Neural crest cell (in vitro differentiated cells): ENCODE measurements at places on chromosomes 2 and 18. TPM values are rescaled to one million over a fixed set of nuclear protein-coding genes. Genes with fewer than 3 reads are reported as not detected.

GRCh38 chr2:150997066-150997465, 264.6 kb downstream of the RBM43 start:
- DNase-seq, result no peak

DNA sequence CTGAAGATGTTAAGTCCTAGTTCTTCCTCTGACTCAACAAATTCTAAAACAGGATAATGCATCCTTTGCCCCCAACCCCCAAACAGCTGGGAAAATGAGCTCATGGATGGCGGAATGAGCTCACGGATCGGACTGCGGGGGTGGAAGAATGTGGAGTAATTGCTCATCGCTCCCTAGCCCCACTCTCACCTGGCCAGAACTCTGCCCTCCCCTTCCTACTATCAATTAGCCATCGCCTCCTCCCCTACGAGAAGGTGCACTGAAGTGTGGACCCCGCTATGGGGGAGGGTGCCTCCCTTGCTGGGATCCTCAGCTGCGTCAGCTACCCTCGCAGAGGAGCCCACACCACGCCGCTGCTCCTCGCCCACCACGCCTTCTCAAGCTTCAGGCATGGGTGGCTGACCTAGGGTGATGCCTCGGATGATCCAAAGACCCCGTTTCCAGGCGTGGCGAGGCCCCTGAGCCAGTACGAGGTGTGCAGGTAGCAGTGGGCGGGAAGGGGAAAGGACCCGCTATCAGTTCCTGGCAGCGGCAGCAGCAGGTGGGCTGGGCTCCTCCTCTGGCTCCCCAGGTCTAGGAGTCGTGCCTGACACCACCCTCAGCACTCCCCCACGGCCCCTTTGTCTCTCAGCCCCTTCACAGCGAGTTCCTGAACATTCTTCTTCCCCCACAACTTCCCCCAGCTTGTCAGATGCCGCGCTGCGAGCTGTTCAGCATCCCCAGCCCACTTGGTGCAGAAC, 82.1 kb upstream of the POMC start:
- no peak for DNase-seq

DNA sequence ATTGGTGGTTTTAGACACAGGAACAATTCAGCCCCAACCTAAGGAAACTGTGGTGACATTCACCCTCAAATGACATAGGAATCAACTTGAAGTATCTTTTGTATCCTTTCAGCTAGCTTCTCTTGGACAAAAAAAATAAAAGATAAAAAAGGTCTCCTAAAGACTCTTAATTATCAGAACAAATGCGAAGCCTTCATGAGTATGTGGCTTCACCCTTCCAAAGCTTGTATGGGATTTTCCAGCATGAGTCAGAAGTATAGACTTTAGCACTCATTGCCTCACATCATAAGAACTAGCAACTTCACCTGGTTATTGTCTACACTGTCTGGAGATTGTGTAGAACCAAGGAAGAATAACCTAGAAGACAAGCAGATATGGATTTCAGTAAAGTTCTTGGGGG, 135.4 kb downstream of the LAMA3 start:
- no peak for DNase-seq

DNA sequence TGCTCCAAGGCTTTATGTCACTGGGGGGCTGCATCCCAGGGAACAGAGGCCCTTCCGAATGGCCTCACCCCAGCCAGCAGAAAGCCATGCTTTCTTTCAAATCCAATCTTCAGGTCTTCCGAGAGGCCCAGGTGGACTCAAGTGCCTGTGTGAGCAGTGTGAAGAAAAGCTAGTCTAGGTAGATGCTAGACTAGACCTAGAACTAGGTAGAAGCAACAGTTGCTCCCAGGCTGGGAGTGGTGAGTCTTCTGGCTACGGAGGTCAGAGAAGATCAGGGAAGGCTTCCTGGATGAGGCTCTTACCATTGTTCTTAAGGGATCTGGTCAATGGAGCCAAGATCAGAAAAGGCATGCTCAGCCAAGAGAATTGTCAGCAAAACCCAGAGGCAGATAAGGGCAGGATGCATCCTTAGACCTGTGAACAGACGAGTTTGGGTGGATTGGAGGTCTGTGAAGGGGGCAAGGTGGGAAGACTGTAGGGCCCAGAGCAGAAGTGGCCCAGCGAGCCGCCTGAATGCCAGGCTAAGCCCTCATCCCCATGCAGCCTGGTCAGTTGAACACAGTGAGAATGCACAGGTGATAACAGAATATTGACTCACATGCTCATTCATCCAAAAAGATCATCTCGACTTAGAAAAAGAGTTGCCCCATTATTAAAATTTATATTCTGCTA, 110.8 kb downstream of the SMAD7 start:
- DNase-seq, result no peak

- DNase-seq, result no peak
Observed at GRCh38 chr2:47504174-47504810, 101.3 kb downstream of the MSH2 start.

DNA sequence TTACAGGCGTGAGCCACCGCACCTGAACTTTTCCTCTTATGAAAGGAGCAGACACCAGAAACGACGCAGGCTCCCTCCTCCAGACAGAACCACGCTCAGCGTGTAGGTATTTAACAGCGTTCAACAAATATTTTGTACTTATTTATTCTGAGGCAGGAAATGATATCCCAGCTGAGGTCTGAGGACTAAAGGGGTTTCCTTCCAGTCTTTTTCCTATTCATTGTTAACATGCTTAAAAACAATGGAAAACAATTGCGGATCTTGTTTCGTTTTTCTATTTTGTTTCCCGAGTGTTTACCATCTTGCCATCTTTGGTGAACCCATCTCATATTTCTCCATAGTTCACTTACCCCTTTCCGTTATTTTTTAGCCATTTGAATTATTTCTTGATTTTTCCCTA, 43.7 kb upstream of the FOSL2 start:
- DNase-seq, result no peak

- DNase-seq, result no peak
Observed at GRCh38 chr18:63440881-63441280, 18.6 kb upstream of the VPS4B start.

DNA sequence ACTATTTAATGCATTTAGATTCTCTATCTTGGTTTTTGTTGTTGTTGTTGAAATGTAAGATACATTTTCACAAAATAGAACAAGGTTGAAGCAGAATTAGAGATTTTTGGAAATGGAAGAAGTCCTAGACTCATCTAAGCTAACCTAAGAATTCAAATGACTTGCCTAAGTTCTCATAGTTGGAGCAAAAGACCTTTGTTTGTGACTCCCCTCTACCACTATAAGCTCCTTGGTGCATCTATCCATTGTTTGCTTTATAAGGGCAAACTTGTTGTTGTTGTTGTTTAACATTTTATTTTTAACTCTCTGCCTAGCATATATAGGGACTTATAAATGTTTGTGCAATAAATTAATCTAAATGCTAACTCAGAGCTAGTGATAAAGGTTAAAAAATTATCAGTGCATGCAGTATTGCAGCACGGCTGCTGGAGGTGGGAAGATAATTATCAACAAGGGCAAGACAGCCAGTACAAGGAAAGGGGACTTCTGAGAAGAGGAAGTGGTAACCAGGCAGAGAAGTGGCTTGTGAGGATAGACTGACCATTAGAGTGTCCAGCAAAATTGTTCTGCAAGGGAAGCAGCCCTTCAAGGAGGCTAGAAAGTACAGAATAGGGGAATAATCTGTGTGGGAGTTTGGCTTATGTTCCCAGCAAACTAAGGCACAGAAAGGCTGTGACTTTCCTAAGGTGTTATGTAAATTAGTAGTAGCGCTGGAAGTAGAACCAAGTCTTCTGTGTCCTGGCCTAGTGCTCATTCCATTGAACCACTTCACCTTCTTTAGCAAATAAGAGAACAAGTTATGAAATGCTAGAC, 38.1 kb upstream of the ACYP2 start:
- DNase-seq, result no peak

GRCh38 chr2:219002395-219003266, 9.4 kb upstream of the CRYBA2 start:
- DNase-seq, result peak; percentile 53

GRCh38 chr2:226791056-226791486, 8.5 kb downstream of the IRS1 start:
- DNase-seq, result no peak

DNA sequence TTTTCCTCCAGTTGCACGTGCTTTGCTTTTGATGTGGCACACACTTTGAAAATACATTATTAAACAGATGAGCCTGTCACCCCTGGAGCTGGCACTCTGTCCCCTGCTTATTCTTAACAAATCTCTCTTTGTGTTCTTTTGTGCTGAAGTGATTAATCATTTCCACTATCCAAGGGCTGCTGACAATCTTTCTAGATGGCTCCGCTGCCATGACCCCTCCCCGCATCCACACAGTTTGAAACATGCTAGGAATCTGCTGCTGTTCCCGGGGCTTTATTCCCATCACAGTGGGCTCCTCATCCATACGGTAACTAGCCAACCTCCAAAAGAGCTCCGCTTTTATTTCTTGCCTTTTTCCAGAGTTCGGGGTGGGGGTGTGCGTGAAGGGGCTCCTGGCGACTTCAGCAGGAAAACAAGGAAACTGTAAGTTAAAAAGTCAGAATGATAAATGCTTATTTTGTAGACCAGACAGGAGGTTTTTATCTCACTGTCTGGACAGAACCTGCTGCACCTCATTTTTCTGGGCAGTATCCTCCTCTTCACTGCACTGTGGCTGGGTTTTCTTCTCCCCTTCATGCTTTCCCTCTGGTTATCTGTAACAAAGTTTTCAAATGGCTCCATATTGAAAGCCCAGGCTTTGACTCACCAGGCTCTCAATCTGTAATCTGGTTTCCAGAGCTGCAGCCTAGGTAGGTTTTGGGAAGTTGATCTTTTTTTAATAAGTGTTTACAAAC, 319.7 kb downstream of the AFF3 start:
- DNase-seq, result peak; percentile 28

- DNase-seq, result no peak
Observed at GRCh38 chr2:47237375-47238334, 82.5 kb upstream of the STPG4 start.

- no peak for DNase-seq
Observed at GRCh38 chr2:238433300-238433915, 6.7 kb downstream of the ASB1 start.

- DNase-seq, result no peak
Observed at GRCh38 chr2:205543262-205543843, 138.9 kb upstream of the NRP2 start.

DNA sequence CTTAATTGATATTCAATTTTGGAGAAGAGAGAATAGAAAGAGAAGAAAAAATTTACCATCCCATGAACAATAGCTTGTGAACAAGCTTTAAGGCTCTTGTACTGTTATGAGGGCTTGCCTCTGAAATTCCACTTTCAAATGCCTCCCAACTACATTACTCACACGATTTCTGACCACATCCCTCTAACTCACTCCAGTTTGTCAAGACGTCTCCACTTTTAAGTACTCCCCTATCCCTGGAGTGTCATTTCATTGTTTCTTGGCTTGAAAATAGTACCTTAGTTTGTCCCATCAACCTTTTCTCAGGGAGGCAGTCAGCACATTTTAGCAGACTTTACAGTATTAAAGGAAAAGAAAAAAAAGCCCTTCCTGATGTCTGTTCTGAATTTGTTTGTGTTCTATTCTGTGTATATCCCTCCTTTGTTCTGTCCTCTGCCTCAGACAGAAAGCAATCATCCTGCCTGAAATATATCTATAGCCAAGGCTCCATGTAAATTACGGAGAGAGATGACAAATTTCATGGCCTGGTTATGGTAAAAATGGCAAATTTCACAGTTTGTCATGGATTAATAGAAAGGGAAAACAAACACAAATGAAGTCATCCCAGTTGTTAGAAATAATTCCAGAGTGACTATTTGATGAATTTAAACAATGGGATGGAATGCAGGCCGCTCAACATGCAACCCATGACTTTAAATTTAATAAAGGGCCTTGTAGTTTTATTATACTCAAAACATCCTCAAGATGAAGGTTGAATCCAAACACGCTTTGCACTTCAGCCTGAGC, 228.8 kb downstream of the ETAA1 start:
- DNase-seq, result no peak

DNA sequence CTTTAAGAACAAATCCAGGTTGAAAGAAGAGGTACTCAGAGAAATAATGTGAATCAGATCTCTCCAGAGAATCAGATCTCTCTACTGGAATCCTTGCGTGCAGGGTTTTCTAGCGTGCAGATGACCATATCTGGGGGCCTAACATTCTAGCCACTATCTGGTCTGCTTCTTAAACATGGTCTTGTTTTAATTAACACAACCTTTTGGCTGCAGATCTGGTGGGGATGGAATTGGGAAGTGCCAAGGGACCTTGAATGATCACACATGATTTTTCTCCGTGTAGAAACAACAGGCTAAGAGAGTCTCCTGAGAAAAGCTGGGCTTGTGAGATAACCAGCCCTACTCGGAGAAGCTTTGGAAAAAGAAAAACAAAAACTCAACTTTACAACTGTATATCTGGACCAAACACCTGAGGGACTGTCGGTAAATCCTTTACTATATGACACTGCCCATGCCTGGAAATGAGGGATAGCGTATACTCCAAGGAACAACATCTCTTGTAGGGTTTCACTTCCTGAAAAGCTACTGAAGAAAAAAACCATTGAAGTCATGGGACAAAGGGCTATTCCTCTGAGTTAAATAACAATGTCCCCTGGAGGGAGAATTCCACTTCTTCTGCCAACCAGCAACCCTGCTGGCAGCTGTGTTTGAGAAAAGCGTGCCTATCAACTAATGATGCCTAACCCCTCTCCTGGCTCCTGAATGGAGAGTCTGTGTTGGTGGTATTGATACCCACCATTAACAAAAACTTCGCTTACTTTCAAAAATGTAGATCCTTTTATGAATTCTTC, 171.0 kb upstream of the REV1 start:
- DNase-seq, result no peak

DNA sequence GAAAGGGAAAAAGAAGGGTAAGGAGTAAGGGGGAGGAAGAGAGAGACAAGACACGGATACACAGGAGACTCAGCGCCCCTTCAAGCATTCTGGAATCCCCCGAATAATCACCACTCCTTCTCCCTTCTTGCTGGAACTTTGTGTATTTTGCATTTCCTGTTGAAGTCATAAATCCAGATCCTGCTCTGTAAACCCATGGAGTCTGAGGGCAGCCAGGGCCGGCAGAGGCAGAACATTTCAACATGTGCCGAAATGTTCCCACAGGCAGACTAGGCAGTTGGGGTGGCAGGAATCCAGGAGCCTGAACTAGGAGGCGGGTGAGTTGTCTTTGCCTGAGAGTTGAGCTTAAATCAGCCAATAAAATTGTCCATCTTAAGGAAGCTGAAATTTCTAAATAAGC, 193.1 kb downstream of the SH3RF3 start:
- DNase-seq, result no peak

DNA sequence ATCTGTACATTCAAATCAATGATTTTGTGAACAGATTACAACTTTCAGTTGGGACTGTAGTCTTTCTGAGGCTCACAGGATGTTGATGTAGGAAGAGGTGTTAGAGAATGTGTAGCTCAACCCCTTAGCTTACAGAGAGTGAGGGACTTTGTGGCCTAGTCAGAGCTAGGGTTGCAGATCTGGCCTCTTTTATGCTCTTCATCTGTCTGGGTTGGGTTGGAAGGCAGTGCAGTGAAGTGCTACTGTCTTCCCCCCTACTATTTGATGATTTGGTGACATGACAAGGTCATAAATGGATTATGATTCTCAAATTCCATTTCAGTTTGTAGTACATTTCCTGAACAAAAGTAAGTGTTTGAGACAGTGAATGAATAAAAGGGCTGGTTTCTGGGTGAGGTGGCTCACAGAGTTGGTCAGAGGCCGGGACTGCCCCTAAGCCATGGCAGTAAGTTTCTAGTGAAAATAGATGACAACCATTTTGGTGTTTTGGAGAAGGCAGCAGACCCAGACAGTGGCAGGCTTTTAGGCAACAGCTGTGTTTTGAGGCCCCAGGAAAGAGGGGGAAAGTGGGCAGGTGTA, 21.6 kb downstream of the MAP4K4 start:
- DNase-seq, result no peak

Gene TRIB2
- 73.6 and 74.3 TPM in 2 replicates for total RNA-seq

Gene CRACDL
- 0.37 and 0.48 TPM in 2 replicates for total RNA-seq

Gene OSBPL1A
- 45.8 and 47.6 TPM in 2 replicates for total RNA-seq

Gene SH3BP4
- 32.1 and 37.1 TPM in 2 replicates for total RNA-seq

Gene RTP5
- not detected in 2 replicates for total RNA-seq

Gene UGT1A9
- not detected in 2 replicates for total RNA-seq

Gene FEZ2
- total RNA-seq, result 43.5 and 48.0 TPM in 2 replicates
